ENCODE measurements at places on chromosomes 7 and 10. TPM values are rescaled to one million over a fixed set of nuclear protein-coding genes. Genes with fewer than 3 reads are reported as not detected.

The DDC gene
- 0.66 TPM for total RNA-seq

The NRCAM gene
- 19.3 TPM for total RNA-seq

The PHKG1 gene
- 0.39 TPM for total RNA-seq

The TSPAN13 gene
- total RNA-seq = 11.7 TPM

The NAT16 gene
- total RNA-seq = not detected

The LRRN3 gene
- total RNA-seq = 3.3 TPM

The OR13A1 gene
- not detected for total RNA-seq

- no peak for DNase-seq
Observed at GRCh38 chr7:18574676-18575075, 79.1 kb downstream of the HDAC9 start.

GRCh38 chr7:92627956-92628355, 37.8 kb upstream of the FAM133B start:
- no peak for DNase-seq

DNA sequence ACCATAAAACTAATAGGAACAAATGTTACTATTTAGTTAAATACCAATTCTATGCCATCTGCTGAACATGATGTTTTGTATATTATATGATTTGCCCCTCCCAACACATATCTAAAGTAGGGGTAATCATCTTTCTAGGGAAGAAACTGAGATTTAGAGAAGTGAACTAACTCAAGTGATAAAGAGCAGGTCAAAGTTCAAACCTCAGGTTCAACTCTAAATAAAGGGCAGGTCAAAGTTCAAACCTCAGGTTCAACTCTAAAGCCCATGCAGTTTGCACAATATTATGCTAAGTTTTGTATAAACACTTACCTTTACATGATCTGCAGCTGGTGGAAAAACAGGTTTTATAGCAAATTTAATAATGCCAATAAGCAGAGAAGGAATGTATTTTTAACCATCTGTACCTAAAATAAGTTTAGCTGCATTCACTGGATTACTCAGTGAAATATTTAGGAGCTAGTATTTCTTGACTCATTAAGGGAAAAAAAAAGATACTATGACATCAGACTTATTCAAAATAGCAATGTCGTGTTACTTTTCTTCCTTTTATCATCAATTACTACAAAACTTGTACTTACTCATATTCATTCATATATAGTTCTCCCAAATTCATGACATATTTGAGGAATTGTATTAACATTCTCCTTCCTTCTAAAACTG, 1194.3 kb upstream of the CELF2 start:
- no peak for DNase-seq

- DNase-seq = no peak
Observed at GRCh38 chr10:31101123-31101522, 69.5 kb upstream of the ZNF438 start.

DNA sequence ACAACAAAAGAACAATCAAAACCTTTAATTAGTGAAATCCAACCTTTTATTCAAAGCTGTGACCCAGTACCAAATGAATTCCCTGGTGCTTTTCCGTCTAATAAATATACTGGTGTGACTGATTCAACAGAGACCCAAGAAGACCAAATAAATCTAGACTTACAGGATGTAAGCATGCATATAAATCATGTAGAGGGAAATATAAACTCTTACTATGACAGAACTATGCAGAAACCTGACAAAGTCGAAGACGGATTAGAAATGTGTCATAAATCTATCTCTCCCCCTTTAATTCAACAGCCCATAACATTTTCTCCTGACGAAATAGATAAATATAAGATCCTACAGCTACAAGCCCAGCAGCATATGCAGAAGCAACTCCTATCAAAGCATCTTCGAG, 540.6 kb upstream of the TEX47 start:
- DNase-seq = no peak

GRCh38 chr7:71130031-71130679, 1.8 kb upstream of the GALNT17 start:
- no peak for DNase-seq

- DNase-seq = no peak
Observed at GRCh38 chr10:93438613-93439253, 43.4 kb downstream of the MYOF start.

DNA sequence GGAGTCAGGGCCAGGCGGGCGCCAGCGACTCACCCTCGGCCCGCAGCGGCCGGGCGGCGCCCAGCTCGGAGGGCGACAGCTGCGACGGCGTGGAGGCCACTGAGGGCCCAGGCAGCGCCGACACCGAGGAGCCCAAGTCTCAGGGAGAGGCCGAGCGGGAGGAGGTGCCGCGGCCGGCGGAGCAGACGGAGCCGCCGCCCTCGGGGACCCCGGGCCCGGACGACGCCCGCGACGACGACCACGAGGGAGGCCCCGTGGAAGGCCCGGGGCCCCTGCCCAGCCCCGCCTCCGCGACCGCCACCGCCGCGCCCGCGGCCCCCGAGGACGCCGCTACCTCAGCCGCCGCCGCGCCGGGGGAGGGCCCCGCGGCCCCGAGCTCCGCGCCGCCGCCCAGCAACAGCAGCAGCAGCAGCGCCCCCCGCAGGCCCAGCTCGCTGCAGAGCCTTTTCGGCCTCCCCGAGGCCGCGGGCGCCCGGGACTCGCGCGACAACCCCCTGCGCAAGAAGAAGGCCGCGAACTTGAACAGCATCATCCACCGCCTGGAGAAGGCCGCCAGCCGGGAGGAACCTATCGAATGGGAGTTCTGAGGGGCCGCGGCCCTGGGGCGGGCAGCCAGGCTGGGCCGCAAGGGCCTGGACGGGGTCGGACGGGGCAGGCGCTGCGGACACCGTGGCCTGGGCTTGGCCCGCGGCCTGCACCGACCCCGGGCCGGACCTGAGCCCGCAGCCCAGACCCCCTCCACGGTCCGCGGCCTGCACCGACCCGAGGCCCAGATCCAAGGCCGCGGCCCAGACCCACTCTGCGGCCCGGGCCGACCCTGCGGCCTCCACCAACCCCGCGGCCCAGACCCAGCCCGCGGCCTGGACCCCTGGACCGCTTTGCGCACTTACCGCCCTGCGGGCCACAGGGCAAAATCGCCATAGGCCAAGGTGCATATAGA, 37.9 kb upstream of the SH2B2 start:
- no peak for DNase-seq

DNA sequence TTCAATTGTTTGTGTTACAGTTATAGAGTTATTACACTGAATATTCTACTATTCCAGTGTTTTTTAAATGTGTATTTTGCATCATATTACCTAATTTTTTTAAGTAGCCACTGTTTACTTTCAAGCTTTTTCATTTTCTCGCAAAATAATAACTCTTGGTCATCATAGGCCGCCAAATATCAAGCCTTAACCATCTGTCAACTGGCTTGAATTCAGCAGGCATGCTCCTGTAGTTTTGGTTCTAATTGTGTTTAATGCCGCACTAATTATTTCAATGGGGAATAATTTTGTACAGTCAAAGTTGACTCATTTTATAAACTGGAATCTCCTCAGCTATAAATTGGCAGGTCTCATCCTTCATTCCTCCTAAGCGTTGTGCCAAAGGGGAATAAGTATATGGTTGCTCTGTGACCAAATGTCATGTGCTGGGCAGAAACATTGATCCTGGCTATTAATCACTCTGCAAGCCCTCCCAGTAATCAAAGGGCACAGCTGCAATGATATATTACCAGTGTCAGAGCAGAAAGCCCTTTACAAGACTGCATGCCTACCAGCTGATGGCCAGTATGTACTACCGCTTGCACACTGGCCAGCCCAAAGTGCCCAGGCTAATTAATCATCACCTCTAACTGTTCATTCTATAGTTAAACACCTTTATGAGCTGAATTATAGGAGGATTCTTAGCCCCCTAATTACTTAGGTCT, 74.8 kb downstream of the SKAP2 start:
- DNase-seq = no peak

DNA sequence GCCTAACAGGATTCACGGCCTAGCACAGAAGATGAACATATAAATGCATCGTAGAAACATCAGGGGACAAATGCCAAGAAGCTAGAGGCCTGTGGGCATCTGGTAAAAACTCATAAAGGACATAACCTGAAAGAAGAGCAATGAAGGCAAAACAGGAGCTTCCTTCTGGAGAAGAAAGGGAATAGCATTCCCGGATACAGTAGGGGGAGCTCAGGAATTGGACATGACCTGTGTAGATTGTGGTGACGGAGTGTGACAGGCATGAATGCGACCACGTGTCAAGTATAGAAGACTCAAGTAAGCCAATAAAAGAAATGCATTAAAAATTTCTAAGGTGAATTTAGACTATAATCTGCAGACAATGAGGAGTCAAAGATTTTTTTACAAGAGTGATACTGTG, 270.1 kb downstream of the AGMO start:
- no peak for DNase-seq

DNA sequence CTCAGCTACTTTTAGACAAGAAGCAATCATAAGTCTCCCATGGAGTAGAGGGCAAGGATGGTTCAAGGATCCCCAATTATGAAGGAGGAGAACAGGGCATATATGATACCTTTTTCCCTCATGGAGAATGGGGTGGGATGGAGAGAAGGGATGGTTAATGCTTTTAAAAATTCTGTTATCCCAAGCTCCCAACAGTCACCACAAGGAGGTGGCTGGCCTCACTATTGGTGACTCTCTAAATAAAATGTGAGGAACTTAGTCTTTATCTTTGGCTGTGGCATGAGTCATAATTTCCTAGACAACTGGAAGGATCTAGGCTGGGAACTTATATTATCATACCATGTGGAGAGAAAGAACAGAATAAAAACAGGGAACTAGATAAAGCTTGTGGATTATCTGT, 297.0 kb downstream of the PHTF2 start:
- no peak for DNase-seq

- no peak for DNase-seq
Observed at GRCh38 chr10:108789336-108789735, 1134.0 kb downstream of the XPNPEP1 start.

Data from tibial nerve (tissue), 4 donors.